Fibroblast of lung (primary cell): ENCODE measurements at places on chromosomes 3 and 15. TPM values are rescaled to one million over a fixed set of nuclear protein-coding genes. Genes with fewer than 3 reads are reported as not detected.

The CADPS gene
- total RNA-seq = 33.1 and 63.1 TPM in 2 replicates

DNA sequence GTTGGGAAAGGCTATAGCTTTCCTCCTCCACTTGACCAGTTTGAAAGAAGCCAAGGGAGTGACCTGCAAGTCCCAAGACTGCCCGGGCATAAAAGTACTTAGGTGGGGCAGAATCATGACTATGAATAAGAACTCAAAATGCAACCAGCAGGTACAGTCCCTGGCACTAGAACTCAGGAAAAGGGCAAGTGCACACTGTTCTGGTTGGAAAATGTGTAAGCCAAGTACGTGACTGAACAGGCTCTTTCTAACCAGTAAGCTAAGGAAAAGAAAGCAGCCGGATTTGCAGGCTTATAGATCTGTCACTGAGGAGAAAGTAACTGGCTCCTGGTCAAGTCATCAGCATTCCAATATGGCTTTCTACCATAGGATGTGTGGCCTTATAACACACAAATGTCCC lies 101.2 kb upstream of the SLC4A7 start:
- DNase-seq = no peak

DNA sequence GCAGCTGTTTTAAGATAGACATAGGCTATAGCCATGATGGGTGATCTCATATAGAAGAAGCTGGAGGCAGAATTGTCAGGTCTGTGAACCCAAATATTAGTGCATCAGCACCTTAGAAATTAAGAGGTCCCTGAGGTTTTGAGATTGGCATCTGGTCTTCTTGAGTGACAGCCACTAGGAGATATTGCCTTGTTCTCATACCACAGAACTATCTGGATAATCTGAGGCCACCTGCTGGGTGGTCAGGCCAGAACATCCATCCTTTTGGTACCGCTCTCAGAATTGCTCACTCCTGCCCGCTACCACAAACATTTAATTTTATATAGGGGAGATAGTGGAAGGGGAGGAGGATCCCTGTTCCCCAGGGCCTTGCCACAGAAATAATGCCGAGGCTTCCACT lies 210.6 kb upstream of the ZPLD1 start:
- peak; percentile 44 for DNase-seq

The GYG1 gene
- 43.1 and 71.5 TPM in 2 replicates for total RNA-seq

- DNase-seq = peak; percentile 41
Observed at GRCh38 chr3:132773071-132773619, 50.9 kb upstream of the NPHP3 start.
